ENCODE measurements at places on chromosomes 3 and 15.
A peak's percentile ranks its signal among the peaks of the same experiment; 100 is the strongest.

DNA sequence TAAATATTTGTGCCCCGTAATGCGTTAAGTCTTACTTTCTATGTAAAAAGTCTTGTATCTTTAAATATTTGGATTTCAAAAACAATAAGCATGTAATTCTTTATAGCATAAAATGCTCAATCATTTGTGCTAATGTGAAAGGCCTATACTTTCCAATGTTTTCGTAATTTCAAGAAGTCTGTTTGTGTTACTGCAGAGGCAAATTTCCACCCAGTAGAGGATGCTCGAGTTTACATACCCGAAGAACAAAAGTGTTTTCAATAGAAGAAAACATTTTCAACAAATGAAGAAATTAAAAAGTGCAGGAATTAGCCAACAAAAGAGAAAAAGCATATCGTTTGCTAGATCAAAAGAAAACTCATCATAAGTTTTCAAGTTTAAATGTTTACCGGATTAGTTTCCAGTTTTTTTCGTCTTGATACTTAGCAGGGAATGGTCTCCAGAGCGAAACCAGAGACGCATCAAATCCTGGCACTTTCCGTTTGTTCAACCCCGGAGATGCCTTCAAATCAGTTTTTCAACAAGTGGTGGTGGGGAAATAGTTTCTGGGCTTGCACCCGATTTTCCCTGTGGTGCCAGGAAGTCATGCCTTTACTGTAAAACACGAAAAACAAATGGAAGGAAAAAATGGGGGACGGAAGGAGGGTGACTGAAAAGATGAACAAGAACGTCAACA, 1.0 kb downstream of the CGGBP1 start:
- DNase-seq, result no peak

GRCh38 chr3:152268555-152269055, at the start of gene MBNL1:
Gene MBNL1, plus strand, starts transcription at chr3:152268929. Its CDS starts 31,265 bp downstream, at chr3:152300194.
- peak; percentile 72 for DNase-seq

DNA sequence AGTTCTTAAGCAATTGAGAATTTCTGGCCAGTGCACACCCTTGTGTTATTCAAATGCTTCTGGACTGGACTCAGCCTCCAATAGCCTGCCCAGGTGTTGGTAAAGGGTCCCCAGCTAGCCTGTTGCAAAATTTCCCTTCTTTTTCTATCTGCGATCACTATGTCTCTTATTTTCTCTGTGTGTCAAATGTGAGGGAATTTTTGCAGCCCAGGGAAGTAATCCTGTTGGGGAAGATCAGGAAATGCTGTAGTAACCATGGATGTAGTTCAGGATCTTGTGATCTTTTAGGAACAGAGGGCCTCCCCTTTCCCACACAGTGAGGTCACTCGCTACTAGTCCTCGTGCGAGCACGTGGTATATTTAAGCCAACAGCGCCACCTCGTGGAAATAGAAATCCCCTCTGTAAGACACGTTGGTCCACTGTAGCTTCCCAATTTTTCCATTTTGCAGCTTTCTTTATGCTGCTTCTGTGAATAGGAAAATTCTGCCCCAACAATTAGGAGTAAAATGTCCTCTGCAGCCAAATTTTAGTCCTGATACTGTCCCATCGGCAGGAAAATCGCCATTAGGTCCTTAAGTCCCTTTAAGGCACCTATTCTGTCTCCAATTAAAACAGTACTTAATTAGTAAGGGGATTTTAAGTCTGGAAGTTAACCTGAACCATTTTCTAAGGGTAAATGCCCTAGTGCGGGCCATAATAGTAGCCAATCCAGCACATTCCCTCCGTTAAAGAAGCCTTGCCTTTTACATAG, 4.0 kb upstream of the SMCO1 start:
- peak; percentile 25 for DNase-seq

GRCh38 chr3:123660900-123661299, 76.0 kb upstream of the HACD2 start:
- DNase-seq, result no peak

DNA sequence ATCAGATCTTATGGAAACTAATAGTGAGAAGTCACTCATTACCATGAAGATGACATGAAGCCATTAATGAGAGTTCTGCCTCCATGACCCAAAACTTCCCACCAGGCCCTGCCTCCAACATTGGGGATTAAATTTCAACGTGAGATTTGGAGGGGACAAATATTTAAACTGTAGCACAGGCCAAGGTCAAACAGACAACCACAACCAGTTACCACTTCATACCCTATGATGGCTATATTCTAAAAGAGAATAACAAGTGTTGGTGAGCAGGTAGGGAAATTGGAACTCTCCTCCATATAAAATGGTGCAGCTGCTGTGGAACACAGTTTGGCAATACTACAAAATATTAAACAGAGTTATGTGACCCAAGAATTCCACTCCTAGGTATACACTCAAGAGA, 36.9 kb downstream of the TCAIM start:
- no peak for DNase-seq

GRCh38 chr15:77892335-77892734, 185.2 kb downstream of the TBC1D2B start:
- DNase-seq, result no peak

DNA sequence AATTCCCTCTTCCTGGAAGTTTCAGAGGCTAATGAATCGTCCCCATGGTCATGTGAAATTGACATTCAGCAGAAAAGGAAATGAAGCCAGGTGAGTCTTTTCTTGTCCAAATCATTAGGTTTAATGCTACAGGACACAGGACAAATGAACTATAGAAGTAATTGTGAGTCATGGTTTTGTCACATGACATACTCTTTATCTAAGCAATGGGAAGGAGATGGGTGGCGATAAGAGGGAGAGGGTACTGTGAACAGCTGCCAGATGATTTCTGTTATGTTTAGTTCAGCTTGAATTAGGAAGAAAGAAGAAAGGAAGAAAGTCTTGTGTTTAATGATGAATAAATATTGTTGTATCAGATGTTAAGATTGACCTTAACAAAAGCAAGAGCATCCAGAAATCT, 515.4 kb upstream of the ZNF717 start:
- DNase-seq, result no peak

- DNase-seq, result no peak
Measured at GRCh38 chr3:182978387-182978786, 2.0 kb downstream of the DCUN1D1 start.

DNA sequence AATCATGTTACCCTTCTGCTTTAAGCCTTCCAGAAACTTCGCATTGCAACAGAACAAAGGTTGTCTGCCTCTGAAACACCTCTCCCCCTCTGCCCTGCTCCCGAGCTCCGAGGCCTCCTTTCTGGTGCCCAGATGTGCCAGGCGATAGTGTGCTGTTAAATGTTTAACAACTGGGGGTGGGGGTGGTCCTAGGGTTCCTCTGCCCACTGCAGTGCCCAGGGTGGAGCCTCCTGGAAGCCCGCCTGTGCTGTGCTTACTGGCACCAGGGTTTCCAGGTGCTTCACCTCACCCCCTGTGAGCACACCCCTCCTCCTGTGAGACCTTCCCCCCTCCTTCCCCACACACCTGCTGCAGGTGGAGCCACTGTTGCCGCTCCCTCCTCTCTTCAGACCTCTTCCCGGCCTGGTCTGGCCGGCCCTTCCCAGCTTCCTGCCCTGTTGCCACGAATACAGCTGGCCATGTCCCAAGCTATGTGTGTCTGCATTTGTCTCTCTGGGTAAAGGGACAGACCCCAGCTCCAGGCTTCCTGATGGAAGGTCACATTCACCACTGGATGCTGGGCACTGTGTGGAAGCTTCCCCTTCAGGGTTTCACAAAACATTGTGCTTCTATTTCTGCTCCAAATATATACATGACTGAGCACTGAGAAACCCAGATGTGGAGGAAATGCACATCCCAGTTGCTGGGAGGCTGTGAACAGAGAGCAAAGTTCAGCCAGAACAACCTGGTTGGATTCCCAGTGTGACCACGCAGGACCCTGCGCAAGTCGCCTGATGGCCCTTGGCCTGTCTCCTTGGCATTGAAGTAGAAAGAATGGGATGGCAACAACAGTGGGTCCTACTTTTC, 37.2 kb downstream of the MGLL start:
- DNase-seq, result no peak

DNA sequence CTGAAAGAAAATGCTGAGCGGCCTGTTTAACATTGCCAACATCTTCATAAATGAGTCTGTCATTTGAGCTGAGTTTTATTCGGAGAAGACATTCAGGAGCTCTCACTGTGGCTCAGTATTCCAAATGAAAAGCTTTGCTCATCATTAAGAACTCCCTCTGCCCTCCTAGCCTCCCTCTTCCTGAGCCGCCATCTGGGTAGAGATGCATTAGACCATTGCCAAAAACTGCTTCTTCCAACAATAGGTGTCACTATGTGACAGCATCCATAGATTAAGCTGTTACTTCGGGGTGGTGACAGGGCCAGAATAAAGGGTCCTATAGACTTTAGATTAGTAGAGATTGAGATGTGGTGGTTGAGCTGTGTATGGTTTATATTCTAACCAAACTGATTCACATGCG, 501.4 kb upstream of the NR2F2 start:
- no peak for DNase-seq

DNA sequence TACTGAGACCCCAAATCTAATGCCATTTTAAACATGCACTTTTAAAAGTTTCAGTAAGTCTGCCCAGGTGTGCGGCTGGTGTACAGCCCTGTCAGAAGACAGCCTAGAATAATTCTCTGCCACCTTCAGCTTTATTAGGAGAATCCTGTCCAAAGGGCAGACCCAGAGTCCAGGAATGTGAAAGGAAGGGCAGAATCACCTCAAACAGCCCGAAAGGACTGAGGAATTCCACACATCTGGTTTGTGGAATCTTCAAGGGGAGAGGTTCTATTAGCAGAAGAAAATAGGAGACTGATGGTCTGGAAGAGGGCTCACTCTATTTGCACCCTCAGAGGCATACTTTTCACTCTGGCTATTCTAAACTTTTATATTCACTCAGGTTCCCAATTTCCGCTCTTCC, 46.6 kb downstream of the TYRO3 start:
- no peak for DNase-seq

GRCh38 chr3:15476378-15476777, 45.1 kb downstream of the COLQ start:
- no peak for DNase-seq

GRCh38 chr15:85542895-85543331, 162.5 kb downstream of the AKAP13 start:
- no peak for DNase-seq

GRCh38 chr3:109382588-109382987, 45.2 kb upstream of the DPPA4 start:
- no peak for DNase-seq

- DNase-seq, result no peak
Measured at GRCh38 chr3:161568671-161569070, 72.1 kb downstream of the OTOL1 start.

DNA sequence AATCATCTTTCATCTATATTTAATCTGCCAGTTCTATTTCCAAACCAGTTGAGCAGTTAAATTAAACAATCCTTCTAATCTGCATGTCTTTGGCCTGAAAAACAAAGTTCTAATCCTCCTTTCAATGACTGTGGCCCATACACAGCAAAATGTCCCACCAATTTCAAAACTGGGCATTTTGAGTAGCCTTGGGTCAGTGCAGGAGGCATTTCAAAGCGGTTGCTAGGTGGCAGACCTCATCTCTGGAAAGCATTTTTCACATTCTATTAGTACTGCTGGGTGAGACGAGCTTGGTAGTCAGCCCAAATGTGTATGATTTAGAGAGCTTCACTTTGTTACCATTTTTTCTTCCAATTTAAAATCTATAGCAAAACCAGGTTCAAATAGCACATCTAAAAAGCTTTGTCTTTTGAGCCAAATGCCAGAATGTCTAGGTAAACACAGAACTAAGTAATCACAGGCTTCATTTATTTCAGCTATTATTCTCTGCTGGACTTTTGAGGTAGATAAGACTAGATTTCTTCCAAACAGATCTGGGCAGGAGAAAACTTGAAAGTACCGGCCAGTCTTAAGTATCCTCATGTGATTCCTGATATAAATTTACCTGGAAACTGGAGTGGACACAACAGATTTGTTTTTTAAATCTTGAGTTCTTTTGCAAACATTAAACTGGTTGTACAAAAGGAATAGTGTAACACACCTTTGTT, 8.9 kb upstream of the ARHGEF26 start:
- DNase-seq, result no peak

- DNase-seq, result no peak
Measured at GRCh38 chr3:129106320-129106719, 15.3 kb downstream of the RAB43 start.

DNA sequence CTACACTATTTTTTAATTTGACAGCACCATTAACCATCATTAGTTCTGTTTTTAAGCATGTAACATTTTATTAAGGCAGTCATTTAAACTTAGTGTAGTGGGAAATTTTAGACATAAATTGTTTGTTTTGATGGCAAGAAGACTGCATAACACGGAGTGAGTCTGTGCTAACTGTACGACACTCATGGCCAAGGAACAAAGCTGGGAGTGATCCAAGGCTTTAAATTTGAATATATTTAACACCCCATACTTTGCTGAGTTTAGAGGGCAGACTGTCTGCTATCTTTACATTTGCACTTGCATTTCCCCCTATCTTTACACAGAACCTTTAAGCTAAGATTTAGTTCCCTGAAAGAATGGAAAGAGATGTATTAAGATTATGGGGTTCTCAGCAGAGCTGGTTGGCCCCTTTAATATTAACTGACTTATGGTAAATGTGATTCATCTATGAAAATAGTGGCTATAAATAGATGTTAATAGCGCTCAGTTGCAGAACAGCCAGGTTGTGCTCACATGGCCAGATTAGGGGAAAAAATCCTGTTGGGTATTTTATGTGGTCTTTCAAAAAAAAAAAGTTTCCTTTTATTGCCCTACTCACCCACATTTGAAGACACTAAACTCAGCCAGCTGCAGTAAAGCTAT, 120.7 kb downstream of the CMSS1 start:
- no peak for DNase-seq

DNA sequence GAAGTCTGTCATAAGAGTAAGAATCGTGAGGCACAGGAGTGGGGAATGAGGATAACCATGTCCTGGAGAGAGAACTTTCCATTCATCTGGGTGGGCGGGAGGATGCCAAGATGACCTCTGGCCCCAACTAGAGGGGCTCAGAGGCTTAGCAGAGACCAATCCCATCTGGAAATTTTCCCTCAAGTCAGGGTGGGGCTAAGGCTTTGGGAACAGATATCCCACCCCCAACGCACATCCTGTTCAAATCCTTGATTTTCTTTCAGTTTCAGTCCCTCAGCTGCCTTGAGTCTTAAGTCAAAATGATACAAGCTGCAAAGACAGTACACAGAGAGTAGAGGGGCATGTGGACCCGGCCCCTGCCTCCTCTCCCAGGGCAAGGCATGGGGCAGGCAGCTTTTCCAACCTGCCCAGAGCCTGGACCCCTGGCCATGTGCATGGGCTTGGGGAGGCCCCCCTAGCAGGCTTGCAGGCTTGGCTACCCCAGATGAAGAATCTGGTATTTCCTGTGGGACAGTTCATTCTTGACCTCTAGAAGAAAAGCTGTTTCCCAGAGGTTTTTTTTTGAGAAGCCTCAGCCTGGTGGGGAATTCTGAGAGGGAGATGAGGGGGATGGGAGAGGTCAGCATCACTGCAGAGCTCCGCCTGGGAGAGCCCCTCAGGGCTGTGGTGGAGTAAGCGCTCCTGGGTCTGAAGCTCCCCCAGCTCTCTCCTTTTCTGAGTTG, 109.7 kb upstream of the HACD2 start:
- no peak for DNase-seq

All from stimulated activated CD8-positive, alpha-beta memory T cell treated with anti-CD3 and anti-CD28 coated beads, Interleukin-2, amount 100 ng/mL, for 48 hours (primary cell).